Right hindlimb (tissue), 1 donor: ENCODE measurements at places on chromosomes 11 and 22.

- no peak for DNase-seq
Measured at GRCh38 chr22:41062146-41062545, 30.2 kb upstream of the EP300 start.

- DNase-seq: no peak
Measured at GRCh38 chr11:60336767-60337391, 9.8 kb downstream of the MS4A6E start.

GRCh38 chr11:123437236-123437979, 7.3 kb downstream of the GRAMD1B start:
- no peak for DNase-seq

DNA sequence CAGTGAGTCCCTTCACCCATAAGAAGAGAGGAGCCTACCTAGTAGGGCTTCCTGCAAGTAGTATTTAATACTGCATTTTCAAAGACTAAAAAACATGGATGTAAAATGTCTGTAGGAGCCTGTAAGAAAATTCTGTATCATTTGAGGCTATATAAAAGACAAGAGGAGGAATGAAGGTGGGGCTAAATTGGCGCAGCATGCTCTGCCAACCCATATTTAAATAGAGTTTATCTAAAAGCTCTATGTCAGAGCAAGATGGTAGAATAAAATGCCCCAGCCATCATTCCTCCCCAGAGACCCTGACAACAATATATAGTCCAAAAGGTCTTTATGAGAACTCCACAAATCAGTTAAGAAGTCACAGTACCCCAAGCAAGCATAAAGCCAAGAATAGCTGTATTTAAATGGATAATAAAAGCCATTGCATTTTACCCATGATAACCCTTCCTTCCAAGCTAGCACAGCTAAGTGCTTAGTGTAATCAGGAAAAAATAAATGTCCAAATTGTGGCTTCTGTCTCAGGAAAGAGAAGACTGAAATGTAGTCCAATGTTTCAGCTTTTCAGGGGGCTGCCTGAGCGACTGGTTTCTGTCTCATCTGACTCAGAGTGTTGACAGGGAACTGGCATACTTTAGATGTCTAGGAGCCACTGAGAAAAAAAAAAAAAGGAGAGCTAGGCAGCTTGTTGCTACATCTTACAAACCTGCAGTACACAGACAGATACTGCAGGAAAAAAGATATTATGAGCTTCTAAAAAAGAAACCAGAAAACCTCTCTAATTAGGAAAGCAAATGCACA, 258.6 kb downstream of the METTL15 start:
- DNase-seq: no peak

GRCh38 chr11:118056806-118057205, 20.1 kb upstream of the TMPRSS4 start:
- no peak for DNase-seq

- no peak for DNase-seq
Measured at GRCh38 chr22:22578702-22579424, 19.8 kb upstream of the PRAME start.

DNA sequence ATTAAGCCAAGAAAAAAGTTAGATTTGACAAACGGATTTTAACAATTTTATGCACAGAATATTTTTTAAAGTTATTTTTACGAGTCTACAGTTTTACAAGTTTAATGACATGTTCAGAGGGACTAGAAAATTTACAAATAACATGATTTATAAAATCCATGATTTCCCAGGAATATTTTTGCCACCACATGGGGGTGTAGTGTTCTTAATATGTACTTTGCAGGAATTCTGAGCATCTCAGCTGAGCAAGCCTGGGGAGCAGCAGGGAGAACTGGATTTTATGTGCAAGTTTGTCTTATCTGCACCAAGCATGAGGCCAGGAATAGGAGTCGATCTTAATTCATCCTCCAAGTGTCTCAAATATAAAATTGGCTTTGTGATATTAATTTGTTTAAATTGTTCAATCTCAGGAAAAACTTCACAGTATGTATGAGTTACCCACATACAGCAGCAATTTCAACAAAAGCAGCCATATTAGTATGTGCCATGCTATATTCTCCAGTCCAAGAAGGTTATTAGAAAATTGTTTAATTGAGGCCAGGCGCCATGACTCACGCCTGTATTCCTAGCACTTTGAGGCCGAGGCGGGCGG, 826.3 kb downstream of the DLG2 start:
- DNase-seq: no peak

DNA sequence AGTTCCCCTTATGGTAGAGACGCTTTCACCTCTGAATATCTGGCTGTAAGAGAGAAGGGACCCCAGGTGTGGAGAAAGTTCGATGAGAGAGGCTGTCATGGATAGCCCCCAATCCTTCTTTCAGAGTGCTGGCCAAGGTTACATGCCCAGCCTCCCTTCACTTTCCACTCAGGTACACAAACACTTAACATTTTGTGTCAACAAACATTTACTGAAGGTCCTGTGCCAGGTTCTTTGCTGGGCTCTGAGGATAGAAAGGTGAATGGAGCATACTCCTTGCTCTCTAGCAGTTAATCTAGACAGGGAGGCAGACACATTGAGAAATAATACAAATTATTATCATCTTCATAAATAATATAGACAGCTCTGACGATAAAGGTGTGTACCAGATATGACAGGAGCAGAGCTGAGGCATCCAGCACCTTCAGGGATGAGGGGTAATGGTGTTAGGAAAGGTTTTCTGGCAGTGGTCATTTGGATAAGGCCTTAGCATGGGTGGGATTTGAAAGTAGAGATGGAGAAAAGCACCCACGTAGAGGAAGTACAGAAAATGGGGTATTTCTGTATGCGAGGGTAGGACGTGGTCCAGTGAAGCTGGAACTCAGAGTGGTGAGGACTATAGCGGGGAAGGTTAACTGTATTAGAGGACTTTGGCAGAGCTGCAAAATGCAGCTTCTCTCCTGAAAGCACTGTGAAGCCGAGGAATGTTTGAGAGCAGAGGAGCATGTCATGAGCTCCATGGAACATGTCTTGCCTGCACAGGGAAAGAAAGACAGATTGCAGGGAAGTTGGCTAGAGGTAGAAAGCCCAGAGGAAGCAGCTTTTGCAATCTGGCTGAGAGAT, 19.6 kb downstream of the PPFIBP2 start:
- no peak for DNase-seq

DNA sequence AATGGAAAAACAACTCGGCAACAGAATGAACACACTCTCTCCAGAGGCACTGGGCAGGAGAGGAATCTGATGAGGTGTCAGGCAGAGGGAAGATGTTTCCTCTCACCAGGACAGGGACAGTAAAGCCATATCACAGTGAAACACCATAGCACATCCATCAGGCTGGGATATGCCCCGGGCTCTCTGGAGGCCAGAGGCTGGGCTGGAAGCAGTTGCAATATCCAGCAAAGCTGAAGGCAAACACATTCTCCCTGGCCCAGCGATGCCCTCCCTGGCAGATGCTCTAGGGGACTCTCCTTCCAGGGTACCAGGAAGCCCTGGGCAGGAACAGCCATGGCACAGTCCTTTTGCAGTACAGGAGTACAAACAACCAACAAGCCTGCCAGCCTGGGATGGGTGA, 11.1 kb downstream of the RSPH14 start:
- DNase-seq: no peak

- no peak for DNase-seq
Measured at GRCh38 chr22:42511401-42511891, 8.2 kb downstream of the RRP7A start.

DNA sequence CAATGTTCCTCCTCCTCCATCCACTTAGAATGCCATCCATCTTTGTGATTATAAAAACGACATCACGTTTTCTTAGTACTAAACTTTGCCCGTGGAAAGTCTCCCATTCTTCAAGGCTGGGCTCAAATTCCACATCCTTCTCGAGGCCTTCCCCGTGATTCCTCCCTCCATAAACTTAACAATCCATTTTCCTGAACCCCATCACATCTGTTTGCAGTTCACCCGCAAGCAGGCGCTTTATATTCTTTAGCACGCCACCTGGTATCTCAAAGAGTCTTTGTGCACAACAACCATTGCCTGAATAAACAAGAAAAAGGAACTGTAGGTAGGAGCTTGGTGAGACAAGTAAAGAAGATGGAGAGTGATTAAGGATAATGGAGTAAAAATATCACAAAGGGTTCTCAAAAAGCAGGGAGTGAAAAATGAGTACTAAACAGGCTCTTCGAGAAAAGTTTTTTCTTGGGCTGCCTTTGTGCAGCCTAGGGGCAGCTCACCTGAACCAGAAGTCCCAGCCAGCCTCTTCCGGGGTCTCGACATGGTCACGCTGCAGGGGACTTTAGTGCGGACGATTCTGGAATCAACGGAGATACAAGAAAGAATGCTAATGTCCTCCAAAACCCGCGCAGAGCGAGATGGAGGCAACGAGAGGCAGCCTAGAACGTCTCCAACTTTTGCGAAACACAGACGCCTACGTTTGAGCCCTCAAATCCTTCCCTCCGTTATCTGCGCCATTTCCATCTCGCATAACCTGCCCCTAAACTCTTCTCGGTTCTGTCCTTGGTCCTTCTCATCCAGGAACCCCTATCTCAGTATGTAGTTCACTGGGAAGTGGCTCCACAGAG, 585 bp downstream of the THYN1 start:
- DNase-seq: no peak

DNA sequence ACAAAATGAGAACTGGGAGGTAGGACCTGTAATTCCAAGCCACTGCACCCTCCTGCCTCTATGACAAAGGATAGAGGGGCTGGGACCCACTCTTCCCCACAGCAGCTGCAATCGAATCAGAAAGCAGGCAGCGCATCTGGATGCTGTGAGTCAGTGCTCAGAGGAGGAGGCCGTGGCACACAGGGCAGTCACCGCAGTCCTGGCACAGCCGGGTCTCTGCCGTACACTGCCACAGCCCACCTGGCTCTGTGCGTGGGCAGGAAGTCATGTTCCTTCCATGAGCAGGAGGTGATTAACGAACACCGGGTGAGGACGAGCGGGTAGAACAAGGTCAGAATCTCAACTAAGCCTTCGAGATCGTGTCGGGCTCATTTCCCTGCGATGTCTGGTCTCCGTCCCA, 30.2 kb upstream of the PPFIA1 start:
- DNase-seq: no peak

- DNase-seq: no peak
Measured at GRCh38 chr22:50600538-50600937, at the start of gene MAPK8IP2. Gene MAPK8IP2, plus strand, starts transcription at chr22:50600793. Its CDS starts 26 bp downstream, at chr22:50600819.

DNA sequence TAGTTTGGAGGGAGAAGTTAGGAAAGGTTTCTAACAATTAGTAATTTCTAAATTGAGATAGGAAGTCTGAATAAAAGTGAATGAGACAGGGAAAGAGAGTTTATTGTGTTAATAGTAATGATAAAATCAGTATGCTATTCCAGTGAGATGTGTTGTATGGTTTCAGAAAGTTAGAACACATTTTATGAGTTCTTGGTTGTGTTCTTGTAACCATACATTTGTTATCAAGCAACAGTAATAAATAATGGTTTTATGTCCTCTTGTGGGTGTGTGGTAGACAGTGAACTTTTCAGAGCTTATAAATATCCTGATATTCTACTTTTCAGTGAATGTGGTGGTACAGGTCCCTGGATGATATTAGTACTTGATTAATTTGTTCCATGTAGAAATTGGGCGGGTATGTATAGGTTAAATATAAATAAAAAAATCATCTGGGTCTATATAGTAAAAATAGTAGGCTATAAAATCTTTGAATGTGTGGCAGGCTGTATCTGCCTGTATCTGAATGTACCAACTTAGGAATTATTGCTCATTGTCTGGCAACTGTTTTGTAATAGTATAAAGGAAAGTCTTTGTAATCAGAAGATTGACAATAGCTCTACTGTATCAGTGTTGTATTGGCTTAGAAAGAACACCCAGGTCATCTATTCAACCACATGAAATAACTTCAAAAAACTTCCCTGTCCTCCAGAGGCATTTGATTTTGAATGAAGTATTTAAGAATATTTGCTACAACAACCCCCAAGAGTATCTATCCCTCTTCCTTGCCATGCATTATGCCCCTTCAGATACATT, 54.8 kb downstream of the UVRAG start:
- DNase-seq: no peak

DNA sequence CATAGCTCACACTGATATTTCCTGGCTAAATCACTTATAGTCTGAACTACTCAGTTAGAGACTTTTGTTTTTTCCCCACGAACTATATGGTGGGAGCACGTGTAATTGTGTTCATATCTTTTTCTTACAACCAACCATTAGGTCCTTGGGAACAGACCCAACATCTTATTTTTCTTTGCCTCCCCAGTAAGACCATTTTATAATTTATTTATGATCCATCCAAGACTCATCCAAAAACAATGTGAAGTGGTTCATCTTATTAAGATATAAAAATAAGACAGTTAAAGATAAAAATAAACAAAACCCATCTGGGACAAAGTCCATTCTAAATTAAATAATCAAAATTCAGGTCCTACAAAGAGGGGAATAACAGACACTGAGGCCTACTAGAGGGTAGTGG, 90.8 kb downstream of the FAM168A start:
- no peak for DNase-seq

GRCh38 chr22:29004647-29005371, 56.8 kb downstream of the C22orf31 start:
- peak; percentile 52 for DNase-seq

DNA sequence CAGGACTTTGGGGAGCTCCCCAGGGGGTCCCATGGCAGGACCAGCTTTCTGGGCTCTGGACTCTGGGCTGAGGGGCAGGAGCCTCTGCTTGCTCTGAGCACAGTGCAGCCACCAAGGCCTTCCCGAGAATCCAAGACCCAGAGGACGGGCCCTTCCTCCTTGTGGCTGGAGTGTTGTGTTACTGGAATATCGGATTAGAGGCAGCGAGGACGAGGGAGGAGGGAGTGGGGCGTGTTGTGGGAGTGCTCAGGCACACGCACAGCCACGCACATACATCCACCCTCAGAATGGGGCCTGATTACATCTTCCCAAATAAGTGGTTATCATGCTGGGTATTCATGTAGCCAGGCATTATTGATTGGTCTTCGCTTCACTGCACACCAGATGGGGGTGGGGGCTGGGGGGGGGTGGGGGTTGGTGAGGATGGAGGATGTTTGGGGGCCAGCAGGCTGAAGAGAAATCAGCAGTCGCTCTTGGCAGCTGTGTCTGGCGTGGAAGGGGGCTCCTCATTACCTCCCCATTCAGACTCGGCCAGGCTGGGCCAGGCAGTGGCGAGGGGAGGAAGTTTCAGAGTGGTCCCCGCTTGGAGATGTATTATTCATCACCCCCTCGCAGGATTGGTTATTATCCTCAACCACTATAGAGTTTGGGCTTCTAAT, 120.9 kb downstream of the ST3GAL4 start:
- no peak for DNase-seq
